ENCODE measurements at places on chromosomes 3 and 15. TPM values are rescaled to one million over a fixed set of nuclear protein-coding genes. Genes with fewer than 3 reads are reported as not detected.

Gene MME
- total RNA-seq: 2.8 TPM

Gene KIF7
- total RNA-seq: 2.4 TPM

Gene FOXB1
- total RNA-seq: not detected

Gene C2CD4B
- 1.9 TPM for total RNA-seq

Gene PRR20G
- total RNA-seq: not detected

Gene AGBL1
- total RNA-seq: not detected

Gene GATM
- total RNA-seq: 9.3 TPM

Gene TMEM39A
- total RNA-seq: 12.2 TPM

Gene EPHA6
- total RNA-seq: 0.19 TPM

Gene PLA2G4E
- total RNA-seq: not detected

Gene COL6A5
- total RNA-seq: not detected

Gene CHL1
- total RNA-seq: 8.8 TPM

Gene RTP1
- total RNA-seq: not detected

Gene LYZL4
- not detected for total RNA-seq

Gene TTC23
- total RNA-seq: 11.4 TPM

Gene CELF6
- 1.5 TPM for total RNA-seq

Gene SLC28A2
- not detected for total RNA-seq

Gene POLR2M
- 53.6 TPM for total RNA-seq

Gene CCDC191
- total RNA-seq: 0.77 TPM

Gene TMEM266
- not detected for total RNA-seq

Gene MOBP
- not detected for total RNA-seq

Gene SAXO2
- 2.6 TPM for total RNA-seq

Gene ARL6IP5
- 193 TPM for total RNA-seq

Gene MAGEL2
- not detected for total RNA-seq

Gene KCNH8
- 0.05 TPM for total RNA-seq

Gene CILP
- total RNA-seq: 7.3 TPM

Gene LSAMP
- total RNA-seq: 1.2 TPM

Gene PPP2R3A
- total RNA-seq: 94.9 TPM

Gene ATP13A4
- 0.52 TPM for total RNA-seq

Gene GUCA1C
- total RNA-seq: 5.8 TPM

Gene RBP2
- not detected for total RNA-seq

Gene PSTPIP1
- 3.5 TPM for total RNA-seq

Gene SLC2A2
- not detected for total RNA-seq

Gene MDFIC2
- total RNA-seq: not detected

Gene AGTR1
- 1.2 TPM for total RNA-seq

Gene XIRP1
- 386 TPM for total RNA-seq

Gene GP9
- not detected for total RNA-seq

Gene ZPLD1
- not detected for total RNA-seq

Gene ARPIN
- 11.4 TPM for total RNA-seq

Gene ATP8B4
- 2.5 TPM for total RNA-seq

Data from left ventricle myocardium inferior (tissue), 1 donor.